ENCODE measurements at places on chromosomes 4 and X.

DNA sequence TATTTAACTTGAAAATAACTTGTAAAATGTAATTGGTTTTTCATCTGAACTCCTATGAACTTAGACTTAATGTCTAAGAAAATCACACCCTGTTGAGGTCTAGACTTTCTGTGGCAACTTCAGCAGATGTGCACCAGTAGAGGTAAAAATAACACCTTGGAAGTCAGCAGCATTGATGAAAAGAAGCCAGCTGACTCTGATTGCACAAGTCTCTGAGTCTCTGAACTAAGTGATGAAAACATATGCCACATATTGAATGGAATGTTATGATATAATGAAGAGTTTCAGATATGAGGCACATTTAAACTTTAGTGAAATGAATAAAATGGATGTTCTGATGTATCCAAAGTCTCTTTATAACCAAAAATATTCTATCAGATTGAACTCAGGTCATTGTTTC lies 155.4 kb downstream of the GPM6A start:
- no peak for DNase-seq

DNA sequence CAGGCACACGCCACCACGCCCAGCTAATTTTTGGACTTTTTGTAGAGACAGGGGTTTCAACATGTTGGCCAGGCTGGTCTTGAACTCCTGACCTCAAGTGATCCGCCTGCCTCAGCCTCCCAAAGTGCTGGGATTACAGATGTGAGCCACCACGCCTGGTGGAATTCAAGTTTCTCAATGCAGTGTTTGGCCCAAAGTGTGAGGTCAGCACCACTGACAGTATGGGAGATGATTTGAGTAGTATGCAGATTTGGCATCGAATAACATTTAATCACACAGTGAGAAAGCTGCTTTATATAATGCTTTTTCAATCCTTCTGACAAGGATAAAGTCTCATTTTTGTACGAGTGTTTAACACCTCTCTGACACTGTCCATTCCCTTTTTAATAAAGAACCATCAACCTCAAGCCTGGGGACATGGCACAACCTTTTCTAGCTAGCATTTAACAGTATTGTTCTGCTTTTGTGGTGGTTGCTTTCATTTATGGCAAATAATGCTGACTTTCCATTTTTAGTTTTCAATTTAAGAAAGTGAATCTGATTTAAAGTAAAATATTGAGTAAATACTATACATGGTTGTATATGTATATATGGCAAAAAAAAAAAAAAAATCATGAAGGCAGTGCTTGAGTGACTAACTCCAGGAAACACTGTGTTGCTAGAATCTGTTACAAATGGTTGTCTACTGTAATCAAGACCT lies 4.3 kb upstream of the NSUN7 start:
- no peak for DNase-seq

GRCh38 chr4:107261241-107261874 lies 225.2 kb upstream of the DKK2 start:
- DNase-seq, result no peak

DNA sequence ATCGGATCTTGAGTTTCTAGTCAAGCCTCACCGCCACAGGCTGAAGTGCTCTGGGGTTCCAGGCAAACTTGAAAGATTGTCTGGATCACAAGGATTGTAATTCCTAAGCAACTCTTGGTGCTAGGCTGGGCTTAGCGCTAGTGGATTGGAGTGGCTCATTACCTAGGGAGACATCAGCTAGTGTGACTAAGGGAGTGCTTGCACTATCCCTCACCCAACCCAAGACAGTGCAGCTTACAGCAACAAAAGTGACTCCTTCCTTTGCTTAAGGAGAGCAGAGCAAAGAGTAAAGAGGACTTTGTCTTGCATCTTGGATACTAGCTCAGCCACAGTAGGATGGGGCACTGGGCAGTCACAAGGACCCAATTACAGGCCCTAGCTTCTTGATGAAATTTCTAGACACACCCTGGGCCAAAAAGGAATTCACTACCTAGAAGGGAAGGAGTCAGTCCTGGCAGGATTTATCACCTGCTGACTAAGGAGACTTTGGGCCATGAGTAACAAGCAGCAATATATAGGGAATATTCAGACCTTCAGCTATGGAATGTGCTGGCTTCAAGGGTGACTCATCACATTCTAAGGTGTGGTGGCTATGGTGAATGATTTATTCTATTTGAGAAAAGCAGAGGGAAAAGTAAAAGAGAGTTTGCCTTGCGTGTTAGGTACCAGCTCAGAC lies 1212.4 kb downstream of the PCDH18 start:
- DNase-seq, result no peak

DNA sequence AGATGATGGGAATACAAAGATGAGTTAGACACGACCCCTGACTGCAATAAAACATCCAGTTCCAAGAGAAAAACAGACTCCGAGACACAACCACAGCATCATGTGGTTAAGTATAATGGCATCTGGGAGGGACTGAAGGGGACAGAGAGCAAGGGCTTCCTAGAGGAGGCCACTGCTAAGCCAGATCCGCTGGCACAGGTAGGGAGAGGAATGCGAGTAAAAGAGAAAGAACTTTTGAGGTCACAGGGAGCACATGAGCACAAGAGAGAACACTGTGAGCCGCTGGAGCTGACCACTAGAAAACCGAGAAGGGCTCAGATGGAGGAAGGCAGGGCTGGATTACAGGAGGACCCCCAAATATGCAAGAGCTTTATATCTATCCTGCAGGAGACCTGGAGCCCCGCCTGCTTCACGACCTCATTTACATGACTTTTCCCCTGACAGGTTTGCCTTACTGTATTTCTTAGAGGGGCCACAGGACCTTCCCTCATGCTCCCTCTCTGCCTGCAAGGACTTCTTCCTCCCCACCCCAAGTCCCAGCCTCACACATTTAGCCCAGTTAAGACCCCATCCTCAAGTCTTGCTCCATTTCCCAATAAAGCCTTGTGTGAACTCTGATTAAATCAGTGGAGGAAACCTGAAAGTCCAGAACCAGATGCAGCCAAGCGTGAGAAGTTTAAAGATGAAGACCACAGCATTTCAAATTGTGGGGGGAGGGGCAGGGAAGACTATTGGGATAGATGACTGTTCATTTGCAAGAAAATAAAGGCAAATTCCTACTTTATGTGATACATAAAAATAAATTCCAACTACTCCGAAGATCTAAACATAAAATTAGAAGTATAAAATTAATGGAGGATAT lies 29.6 kb downstream of the MFAP3L start:
- DNase-seq, result no peak

GRCh38 chrX:28756647-28757046 lies 169.4 kb downstream of the IL1RAPL1 start:
- no peak for DNase-seq

GRCh38 chr4:41022116-41022515 lies 192.2 kb downstream of the APBB2 start:
- no peak for DNase-seq

DNA sequence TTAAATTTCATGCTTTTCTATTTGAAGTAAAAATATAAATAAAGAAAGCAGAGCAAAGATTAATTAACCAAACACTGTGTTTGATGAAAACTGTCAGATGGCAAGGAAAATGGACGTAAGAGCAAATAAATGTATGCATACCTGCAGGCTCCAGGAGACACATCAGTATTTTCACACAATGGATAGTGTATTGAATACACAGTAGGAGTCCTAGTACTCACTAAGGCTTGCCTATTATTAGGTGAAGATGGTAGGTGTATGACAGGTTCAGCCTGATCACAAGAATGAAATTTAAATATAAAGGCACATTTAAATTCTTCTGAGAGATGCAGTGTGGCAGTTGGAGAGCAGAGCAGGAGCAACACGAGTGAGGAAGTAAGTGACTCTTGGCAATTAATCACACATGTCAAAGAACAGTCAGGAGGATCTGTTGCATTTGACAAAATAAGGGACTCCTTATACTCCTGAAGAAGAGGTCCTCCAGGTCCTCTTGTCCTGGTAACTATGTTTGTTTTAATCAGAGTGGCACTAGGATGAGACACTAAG lies 106.0 kb upstream of the NDST4 start:
- DNase-seq, result no peak

DNA sequence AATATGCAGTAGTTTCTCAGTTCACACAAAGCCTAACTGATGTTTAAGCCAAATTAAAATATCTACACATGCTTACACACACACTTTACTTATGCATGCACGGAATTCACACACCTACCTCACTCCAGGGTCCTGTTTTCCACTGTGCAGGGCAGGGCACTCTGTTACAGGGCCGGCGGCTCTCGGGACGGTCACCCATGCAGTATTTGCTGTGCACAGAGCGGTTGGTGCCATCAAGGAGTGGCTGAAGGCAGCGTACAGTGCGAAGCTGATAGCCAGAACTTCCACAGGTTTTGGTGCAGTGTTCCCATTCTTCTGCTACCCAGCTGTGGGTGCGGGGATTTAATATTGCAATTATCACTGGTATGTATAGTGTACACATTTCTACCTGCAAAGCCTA lies 258.9 kb downstream of the NPFFR2 start:
- DNase-seq, result no peak

DNA sequence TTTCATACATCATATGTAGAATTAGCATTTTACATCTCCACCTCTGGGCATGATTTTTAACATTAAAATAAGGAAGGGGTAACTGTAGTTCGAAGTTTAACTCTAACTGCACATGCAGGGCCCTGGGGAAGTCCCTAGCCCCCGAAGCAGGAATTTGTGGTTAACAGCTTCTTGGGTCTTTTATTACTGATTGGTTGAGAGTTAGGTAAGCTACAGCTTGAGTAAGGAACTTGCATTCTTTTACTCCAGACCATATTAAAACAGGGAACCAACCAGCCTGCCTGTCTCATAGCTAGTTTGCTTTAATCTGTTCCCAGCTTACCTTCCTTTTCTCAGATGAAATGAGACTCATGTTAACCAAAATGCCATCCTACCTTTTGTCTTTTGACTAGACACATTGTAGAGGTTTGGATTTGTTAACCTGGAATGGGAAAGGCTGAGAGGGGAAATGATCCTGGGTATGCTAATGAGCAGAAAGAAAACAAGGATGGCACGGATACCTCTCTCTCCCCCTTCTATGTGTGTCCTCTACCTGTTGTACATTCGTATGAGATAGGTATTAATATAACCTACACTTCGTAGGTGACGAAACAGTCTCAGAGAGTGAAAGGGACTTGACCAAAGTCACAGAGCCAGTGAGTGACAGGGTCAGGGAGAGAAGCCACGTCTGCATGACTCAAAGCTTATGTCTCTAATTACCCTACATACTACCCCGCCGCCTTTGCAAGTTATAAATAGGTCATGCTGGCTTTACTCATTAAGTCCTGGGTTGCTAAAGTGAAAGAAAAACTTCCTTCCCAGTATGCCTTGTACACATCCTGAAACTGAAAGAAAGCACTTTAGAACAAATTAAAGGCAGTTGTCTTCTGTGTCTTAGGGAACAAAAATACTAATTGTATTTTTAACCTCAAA lies 119.5 kb upstream of the AFF2 start:
- DNase-seq, result no peak

- DNase-seq, result no peak
Observed at GRCh38 chr4:170423137-170423536, 333.4 kb upstream of the AADAT start.

DNA sequence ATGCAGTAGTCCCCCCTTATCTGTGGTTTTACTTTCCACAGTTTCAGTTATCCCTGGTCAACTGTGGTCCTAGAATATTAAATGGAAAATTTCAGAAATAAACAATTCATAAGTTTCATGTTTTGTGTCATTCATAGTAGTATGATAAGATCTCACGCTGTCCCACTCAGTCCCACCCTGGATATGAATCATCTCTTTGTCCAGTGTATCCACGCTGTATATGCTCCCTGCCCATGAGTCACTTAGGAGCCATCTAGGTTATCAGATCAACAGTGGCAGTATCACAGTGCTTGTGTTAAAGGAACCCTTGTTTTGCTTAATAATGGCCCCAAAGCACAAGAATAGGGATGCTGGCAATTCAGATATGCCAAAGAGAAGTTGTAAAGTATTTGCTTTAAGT lies 16.2 kb upstream of the SYTL4 start:
- no peak for DNase-seq

DNA sequence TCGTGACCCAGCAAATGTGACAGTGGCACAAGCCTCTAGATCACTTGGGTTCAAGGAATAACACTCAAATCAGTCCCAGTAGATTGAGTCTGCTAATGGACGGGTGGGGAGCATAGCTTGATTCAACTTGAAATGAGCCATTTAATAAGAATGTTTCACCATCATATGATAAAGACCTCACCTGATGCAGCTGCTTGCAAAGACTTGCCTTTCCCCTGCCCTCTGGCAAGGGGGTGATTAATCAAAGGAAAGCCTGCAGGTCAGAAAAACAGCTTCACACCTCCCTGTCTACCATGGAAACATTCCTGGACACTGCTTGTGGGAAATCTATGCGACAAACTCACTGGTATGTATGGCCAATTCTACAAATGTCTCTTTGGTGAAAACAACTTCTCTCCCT lies 54.5 kb downstream of the CD99L2 start:
- DNase-seq, result no peak

- no peak for DNase-seq
Observed at GRCh38 chrX:129642641-129643040, 12.1 kb downstream of the APLN start.

- no peak for DNase-seq
Observed at GRCh38 chr4:8274765-8275547, 5.4 kb downstream of the HTRA3 start.

- DNase-seq, result no peak
Observed at GRCh38 chrX:119763836-119764387, 5.5 kb downstream of the SOWAHD start.

GRCh38 chrX:19017271-19017670 lies 33.4 kb upstream of the PHKA2 start:
- DNase-seq, result no peak

GRCh38 chr4:26255989-26256388 lies 64.8 kb upstream of the RBPJ start:
- DNase-seq, result no peak

DNA sequence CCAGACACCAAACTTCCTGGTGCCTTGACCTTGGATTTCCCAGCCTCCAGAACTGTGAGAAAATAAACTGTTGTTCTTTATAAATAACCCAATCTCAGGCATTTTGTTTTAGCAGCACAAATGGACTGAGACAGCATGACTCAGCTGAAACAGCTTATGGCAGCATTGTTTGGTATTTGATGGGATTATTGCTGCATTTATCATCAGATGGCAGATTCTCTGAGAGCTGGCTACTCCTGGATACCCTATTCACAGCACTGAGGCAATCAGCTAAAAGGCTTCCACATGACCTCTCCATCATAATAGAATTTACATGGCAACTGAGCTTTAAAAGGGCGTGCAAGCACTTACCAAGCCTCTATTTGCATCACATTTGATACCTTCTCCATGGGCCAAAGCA lies 623.1 kb upstream of the CPEB2 start:
- no peak for DNase-seq
